ENCODE measurements at places on chromosomes 1 and 21.

DNA sequence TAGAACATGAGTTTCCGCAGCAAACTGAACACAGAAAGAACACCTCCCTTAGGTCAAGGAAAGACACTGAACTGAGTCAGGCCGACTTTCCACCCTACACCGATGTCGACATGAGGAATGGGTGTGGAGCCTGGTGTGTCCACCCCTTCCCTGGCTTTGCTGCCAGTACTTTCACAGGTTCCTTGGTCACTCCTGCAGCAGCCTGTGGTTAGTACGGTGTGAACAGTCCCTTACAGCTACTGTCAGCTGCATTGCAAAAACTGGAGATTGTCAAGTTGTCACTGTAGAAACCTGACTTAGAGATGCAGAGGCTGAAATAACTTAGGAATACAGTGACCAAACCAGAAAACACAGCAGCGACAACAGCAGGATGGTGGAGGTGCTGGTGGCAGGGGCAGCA lies 7.1 kb downstream of the PGLYRP3 start:
- DNase-seq = no peak

GRCh38 chr1:32972814-32973428 lies 8.3 kb upstream of the RNF19B start:
- DNase-seq = no peak

DNA sequence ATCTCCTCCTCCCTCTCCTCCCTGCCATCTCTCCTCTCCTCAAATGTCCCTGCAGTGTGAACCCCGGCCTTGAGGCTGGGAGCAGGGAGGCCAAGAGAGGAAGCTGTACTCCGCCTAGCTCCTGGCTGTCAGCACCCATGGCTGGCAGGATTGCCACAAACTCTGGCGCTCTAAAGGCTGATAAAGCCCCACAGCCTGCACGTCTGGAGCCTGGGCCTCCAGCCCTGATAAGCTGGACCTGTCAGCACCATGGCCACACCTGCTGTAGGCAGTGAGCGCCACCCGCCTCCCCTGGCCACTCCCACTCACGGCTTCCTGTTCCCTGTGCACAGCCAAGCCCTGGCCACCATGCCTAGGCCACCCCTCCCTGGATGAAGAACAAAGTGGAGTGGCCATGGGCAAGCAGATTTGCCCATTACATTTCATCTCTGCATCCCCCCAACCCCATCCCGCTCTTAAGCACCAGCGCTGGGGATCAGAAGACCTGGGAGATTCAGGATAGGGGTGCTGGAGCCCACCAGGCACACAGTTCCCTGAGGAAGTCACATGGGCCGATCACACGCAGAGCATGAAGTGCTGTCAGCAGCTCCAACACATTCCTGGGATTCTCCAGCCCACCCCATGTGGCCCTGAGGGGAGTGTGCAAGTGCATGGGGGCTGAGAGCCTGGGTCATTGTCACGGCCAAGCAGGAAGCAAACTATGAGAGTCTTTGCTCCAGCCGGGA lies 24.2 kb upstream of the NPPB start:
- DNase-seq = no peak

DNA sequence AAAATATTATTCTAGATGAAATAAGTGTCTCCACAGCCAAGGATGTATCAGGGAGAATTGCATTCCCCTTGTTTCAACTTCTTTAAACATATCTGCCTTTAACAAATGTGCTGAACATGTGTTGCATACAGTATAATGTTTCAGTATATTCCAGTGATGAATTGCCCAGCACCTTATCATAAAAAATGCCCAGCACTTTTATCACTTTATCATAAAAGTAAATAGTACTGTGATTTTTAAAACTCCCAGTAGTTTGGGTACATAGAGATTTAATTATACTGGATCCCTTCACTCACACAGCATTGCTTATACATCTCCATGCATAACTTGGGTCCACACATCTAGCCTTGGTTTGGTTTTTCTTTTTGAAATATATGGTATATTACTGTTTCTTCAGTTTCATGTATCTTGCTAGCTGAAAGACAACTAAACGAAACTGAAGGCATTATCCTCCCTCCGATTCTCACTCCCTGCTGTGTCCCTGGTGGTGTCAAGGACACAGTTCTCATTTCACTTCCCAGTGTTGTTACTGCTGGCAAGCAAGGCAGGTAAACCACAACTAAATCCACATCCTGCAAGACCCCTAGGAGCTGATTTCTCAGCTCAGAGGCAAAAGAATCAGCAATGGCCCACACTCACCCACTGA lies 118.2 kb upstream of the SLC44A3 start:
- DNase-seq = no peak

DNA sequence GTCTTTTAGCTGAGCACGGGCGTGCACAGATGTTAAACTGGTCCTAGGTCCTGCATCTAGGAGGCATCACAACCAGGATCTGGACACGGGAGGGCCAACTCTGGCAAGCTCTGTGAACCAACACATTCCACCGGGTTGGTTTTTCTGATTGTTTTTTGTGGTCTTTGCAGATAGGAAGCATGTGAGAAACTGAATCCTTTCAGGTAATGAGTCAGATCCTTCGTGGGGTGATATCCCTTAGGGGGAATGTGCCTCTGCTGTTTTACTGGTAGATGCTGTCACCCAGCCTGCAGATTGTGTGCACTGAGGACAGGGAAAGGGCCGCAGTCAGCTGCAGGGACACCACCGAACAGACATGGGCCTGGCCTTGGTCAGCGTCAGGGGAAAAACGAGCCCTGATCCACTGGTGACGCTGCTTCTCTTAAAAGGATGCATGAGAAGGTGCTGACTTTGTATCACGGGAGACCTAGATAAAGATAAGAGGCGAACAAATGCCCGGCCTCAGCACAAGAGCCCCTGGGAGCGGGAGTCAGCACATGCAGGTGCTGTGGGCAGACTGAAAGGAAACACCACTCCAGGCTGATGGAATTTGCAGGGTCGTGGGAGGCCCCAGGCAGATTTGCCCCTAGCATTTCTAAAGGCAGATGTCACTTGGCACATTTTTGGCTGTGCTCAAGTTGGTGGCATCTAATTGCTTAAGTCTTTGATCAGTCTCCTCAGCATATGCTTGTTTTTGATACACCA lies 51.1 kb downstream of the DOP1B start:
- DNase-seq = no peak

GRCh38 chr1:101438359-101438758 lies 201.5 kb downstream of the S1PR1 start:
- no peak for DNase-seq

DNA sequence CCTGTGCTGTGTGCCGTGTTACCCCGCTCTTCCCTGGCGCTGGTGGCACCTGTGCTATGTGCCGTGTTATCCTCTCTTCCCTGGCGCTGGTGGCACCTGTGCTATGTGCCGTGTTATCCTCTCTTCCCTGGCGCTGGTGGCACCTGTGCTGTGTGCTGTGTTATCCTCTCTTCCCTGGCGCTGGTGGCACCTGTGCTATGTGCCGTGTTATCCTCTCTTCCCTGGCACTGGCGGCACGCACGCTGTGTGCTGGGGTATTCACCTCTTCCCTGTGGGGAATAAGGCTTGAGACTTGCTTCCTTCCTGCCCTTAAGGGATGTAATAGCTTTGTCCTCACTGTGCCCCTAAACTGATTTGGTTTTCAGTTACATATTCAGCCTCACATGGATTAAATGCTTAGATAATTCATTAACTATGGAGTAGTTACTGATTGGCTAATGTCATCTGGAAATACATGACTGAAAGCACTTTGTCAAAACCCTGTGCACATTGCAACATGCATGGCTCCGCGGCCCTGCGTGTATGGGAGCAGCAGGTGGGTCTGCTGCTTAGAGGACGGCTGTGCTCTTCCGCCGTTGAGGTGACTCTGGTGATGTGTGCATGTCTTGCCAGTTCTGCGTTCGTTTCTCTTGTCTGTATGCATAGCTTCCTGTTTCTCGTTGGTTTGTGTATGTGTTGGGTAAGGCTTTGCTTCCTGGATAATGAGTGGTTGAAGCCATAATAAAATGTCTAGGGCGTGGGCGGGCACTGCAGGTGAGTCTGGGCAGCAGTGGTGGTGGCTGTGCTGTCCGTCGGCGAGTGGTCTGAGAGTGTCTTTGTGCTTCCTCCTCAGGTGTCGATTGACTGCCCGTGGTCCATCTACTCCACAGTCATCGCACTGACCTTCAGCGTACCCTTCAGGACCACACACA lies 17.9 kb upstream of the PWP2 start:
- DNase-seq = no peak

GRCh38 chr1:24541711-24542346 lies 14.1 kb upstream of the NCMAP start:
- DNase-seq = no peak

GRCh38 chr1:66533804-66534740 lies at the start of gene SGIP1:
SGIP1 (plus strand) TSS chr1:66534153; CDS start chr1:66534359, 206 bp downstream.
- DNase-seq = no peak

DNA sequence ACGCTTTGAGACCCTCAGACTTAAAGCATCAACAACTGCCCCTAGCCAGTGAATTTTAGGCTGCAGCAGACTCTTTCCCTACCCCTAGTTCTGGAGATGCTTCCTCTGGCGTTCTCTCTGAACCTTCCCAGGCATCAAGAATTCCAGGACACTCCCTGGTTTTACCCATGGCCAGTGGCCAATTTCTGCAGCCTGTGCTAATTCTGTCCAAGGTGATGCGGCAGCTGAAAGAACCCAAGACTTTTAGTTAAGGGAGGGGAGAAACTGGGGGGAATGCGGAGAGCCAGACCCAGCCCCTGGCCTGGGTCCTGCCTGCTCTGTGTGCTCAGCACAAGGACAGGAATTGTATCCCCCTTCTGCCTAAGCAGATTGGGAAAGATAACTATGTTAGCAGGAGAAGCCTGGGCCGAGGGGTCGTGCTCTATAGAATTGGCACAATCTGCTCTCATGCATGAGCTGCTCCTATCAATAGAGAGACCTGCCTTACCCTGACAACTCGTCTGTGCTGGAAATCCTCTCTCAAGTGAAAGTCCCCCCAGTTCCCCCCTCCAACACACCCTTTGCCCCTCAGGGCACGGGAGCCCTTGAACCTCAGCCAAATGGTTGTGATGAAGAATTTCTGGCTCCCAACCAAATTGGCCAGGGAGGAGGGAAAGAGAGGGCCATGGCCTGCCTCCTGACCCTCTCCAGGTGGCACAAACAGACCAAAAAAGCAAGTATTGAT lies 5.4 kb upstream of the GJA8 start:
- no peak for DNase-seq

DNA sequence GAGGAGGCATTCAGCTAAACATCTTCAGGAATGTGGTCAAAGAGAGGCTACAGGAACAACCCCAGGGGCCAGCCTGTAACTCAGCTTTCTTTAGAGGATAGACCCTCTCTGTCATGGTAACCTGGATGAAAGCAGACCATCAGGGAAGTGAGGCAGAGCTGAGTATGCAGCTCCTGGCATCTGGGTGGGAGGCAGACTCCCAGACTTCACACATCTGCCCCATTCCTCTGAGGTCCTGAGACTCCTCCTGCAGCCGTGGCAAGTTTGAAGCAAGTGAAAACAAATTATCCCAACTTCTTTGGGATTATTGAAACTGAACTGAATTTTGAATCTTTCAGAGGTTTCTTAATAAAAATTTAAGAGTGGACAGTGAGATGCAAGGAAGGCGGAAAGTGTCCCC lies 126.1 kb upstream of the KIAA0040 start:
- DNase-seq = no peak

- no peak for DNase-seq
Measured at GRCh38 chr1:167463875-167464575, 54.3 kb downstream of the CD247 start.

DNA sequence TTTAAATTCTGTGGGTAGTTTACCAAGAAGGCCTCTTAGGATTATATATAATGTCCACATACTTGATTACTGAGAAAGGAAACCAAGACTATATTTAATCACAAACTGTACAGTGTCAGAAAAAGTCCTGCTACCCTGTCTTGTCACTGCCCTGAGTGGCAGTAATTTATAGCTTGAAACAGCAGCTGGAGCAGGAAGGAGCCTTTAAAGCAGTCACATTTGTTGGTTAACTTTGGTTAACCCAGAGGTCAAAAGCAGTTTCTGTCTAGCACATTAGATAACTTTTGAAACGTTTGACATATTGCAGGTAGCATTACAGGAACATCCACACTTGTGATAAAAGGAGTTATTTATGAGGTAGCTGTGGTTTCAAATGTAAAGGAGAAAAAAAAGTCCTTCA lies 161.7 kb downstream of the ROR1 start:
- DNase-seq = no peak

DNA sequence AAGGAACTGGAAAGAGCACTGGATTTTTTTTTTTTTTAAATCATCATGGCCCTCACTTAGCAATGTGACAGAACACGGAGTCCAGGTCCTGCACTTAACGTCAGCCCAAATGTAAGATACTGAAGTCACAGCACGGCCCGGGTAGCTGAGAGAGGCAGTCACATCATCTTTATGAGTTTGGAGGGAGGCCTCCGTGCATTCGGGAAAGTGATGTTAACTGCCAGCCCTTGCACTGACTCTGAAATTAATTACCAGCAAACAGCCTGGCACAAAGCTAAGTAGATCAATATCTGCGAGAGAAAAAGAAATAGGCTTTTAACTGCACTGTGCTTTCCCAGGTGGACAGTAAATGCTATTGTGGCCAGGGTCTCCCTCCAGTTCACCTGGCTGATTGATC lies 109.5 kb upstream of the ADAR start:
- DNase-seq = no peak

DNA sequence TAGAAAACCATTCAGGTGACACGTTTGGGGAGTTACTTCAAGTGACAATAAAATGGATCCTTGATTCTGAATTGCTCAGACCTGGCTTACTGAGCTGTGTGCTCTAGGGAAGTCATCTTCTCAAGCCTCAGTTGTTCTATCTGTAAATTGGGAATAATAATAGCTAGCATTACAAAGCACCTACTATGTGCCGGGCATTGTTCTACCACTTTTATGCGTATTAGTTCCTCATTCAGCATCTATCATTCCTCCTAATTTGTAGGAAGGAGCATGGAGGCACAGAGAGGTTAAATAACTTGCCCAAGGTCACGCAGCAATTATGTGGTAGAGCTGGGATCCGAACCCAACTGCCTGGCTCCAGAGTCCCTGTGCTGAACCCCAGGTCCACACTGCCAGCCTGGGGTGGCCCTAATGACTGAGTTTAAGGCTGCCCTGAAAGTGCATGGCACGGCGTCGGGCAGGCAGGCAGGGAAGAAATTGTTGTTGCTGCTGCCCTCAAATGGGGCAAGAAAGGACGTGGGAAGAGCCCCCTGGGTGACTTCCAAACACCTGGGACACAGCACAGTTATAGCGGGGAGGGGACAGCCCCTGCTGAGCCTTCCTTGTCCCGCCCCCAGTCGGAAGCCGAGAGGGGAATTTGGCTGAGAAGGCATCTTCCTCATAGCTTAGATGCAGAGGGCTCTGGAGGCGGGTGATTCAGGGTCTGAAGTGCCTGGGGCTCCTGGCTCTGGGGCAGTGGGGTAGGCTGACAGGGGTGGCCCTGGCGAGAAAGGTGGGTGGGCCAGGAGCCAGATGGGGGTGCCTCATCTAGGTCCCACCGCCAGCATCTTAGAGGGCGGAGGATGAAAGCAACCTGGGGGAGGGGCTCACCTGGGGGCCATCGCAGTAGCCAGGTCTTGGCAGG lies 86.5 kb upstream of the IFFO2 start:
- no peak for DNase-seq

DNA sequence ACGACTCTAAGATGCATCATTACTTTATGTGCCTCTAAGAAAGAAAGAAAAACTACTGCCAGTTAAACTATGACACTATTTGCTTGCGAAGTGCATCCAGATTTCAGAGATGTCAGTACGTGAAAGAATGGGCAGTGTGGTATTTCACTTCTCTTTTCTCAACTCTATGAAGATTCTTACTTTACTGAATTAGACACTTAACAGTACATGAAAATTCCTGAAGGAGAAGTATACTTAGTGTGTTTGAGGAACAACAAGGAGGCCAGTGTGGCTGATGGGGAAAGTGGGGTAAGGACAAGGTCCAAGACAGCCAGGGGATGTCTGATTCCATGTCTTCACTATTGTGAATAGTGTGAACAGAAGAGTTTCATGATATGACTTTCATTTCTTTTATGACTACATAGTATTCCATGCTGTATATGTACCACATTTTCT lies 53.9 kb upstream of the HSD17B7 start:
- no peak for DNase-seq

Measured in GM12892 (cell line).